ENCODE measurements at places on chromosomes 1 and 21.

- DNase-seq: no peak
Observed at GRCh38 chr1:89125240-89125912, 538 bp downstream of the GBP2 start.

DNA sequence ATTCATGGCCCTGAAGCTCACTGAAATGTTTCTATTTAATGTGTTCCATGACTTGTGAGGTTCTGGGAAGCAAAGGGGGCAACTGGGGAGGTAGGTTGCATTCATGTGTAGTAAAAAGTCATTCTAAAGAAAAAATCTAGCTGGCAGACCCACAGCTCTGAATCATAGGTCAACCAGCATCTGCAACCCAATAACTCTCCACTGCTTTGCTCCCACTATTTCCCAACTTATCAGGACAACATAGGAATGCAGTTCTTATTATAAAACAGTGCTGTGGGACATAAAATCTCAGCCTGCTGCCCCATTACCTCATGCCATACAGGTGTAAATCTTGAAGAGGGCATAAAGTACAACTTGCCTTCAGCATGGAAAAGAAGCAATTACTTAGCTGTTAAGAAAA, 576.1 kb upstream of the PTBP2 start:
- no peak for DNase-seq

DNA sequence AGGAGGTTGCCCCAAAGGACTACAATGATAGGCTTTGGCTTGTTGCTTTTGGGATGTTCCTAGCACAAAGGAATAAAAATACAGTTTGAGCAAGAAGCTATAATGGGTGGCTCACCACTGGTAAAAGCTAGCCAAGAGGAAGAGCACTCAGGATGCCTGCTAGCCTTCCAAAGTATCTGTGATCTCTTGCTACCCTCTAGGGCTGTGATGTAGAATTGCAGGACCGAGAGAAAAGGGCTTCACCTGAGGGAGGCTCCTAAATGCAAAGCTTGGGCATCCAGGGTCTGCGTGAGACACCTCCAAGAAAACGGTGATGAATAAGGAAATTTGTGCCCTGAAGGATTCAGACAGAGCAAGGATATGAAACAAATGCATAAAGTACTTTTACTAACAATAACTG, 17.7 kb downstream of the IVL start:
- DNase-seq: peak; percentile 4

DNA sequence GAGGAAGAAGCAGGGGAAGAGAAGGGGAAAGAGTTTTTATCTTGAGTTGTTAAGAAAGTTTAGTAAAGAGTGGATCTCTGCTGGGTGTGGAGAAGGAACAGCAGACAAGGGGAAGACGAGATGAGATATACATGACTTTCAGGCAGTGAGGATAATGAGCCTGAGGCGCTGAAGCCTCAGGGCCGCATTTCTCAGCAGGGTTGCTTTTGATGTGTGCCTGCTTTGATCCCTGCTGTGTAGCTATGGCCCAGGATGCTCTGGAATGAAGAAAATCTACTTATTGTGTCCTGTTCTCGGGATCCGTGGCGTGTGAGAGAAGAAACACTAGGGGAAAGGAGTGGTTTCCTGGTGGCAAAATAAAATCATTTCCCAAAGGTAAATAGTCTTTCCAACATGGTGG, 15.1 kb upstream of the RPE65 start:
- DNase-seq: no peak

- DNase-seq: peak; percentile 28
Observed at GRCh38 chr1:193019442-193020026, 39.6 kb downstream of the UCHL5 start.

- no peak for DNase-seq
Observed at GRCh38 chr1:94245747-94246438, 8.5 kb upstream of the ARHGAP29 start.

DNA sequence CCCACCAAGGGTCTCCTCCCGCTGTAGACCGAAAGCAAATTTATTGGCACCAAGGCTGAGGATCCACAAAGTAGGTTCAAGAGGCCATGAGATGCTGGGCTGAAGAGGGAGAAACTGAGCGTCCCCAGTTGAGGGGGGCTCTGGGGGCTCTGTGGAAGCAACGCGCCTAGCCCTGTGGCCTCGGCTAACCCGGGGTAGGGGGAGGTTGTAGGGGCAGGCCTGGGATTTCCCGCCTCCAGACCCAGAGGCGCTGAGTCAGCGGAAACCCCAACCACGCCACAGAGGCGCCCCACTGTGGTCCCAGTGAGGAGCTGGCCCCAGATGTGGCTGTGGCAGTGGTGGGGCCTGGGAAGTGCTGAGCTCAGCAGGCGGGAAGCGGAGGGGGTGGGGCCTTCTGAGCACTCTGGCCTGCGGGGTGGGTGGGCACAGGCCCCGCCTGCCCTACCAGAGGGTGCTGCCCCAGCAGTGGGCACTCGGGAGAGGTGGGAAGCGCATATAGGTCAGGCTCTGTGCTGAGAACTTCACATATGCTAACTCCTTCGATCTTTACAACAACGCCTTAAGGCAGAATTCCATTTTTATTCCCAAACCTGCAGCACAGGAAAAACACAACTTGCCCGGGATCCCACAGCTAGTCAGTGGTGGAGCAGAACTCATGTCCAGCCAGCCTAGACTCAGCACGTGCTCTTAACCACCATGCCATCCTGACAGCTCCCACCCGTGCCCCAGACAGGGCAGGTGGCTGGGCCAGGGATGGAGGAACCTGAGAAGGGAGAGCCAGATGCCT, 1.5 kb upstream of the COL16A1 start:
- DNase-seq: no peak

DNA sequence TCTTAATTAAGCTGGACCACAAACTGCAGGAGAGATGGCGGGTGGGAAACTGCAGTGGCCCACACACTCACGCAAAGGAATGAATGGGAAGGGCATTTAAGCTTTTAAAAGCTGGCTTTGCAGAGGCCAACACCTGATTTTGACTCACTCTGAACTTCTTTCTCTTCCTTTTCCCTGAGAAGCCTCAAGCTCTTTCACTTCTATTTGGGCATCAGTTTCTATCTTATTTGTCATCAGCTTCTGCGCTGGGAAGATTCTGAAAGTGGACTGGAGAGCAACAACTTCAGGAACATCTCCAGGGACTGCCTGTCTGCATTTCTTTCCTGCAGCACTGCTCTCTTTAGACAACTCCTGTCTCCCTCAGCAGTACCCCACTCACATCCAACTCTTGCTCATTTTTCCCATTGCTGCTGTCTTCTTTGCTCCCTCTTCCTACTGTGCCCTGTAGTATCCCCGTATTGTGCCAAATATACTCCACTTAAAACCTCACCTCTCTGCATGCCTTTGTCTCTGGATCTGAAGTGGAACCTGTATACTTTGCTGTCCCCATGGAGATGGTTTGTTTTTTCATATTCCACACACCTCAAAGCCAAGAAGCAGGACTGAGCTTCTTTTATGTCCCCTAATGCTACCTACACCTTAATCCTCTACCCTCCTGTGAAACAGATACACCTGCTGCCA, 143.3 kb upstream of the JUN start:
- DNase-seq: no peak

DNA sequence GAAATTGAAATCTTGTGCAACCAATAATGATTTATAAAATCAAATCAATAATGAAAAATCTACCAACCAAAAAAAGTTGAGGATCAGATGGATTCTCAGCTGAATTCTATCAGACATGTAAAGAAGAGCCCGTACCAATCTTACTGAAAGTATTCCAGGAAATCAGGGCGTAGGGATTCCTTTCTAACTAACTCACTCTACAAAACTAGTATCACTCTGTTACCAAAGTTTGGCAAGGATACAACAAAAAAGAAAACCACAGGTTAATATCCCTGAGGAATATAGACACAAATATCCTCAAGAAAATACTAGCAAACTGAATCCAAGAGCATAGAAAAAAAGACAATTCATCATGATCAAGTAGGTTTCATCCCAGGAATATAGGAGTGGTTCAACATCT, 52.8 kb upstream of the ADGRL4 start:
- no peak for DNase-seq

DNA sequence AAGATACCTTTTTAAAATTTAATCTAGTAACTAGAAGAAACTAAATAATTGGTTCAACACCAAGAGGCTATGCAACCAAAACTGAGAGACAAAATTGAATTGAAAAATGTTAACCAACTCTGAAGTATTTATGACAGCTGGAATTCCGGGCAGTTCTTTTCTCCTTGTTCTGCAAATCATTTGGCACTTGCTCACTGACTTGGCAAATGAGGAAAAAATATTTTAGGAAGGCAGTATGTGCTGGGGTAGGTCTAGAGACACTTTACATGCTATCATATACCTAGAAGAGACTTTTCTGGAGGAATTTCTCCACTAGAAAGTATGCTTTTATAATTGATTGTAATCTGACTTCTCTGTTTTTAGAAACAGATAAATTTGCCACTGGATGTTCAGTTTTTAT, 22.1 kb upstream of the SH3D21 start:
- no peak for DNase-seq

GRCh38 chr1:200479816-200480215, 70.0 kb upstream of the ZNF281 start:
- DNase-seq: no peak

GRCh38 chr21:36082237-36082664, 12.4 kb downstream of the CBR1 start:
- DNase-seq: no peak

- DNase-seq: peak; percentile 85
Observed at GRCh38 chr1:183180218-183180617, 5.8 kb upstream of the LAMC2 start.

DNA sequence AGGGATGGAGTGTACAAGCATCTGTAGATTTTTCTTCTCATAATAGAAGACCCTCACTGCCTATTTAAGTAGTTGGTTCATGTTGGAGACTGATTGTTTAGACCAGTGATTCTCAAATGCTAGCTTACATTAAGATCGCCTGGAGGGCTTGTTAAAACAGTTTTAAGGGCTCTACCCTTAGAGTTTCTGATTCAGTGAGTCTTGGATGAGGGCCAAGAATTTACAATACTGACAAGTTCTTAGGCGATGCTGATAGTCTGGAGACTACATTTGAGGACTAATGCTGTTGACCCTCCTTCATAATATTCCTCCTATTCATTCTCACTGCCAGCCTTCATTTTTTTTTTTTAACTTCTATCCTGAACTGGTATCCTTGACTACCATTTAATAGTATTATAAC, 15.2 kb upstream of the AGO3 start:
- DNase-seq: no peak

DNA sequence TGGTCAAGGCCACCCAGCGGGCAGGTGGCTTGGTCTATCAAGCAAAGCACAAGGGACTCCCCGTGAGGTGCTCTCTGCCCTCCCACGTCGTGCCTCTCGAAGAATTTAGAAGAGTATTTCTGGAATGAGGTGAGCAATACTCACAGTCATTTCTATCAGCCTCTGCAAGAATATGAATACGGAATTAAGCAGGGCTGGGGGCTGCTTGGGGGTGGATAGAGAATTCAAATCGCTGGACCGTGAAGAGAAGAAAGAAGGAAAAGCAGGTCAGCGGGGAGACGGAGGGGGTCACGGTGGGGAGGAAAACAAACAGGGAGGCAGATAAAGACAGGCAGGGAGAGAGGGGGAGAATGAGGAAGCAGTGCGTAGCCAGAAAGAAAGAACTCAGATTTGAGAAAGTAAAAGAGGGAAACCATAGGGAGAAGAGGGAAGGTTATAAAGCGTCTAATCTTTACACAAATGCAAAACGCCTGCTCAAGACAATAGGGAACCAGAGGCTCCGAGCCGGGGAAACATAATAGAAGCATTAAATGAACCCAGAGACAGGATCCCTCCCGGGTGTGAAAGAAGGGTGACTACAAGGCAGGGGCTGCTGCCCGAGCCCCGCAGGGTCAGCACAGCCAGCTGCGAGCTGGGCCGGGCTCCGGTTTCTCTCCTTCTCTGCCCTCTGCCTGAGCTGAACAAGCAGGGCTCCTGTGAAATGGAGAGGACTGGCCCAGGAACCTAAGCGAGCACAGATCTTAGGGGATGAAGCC, 2.1 kb upstream of the EDN2 start:
- no peak for DNase-seq

DNA sequence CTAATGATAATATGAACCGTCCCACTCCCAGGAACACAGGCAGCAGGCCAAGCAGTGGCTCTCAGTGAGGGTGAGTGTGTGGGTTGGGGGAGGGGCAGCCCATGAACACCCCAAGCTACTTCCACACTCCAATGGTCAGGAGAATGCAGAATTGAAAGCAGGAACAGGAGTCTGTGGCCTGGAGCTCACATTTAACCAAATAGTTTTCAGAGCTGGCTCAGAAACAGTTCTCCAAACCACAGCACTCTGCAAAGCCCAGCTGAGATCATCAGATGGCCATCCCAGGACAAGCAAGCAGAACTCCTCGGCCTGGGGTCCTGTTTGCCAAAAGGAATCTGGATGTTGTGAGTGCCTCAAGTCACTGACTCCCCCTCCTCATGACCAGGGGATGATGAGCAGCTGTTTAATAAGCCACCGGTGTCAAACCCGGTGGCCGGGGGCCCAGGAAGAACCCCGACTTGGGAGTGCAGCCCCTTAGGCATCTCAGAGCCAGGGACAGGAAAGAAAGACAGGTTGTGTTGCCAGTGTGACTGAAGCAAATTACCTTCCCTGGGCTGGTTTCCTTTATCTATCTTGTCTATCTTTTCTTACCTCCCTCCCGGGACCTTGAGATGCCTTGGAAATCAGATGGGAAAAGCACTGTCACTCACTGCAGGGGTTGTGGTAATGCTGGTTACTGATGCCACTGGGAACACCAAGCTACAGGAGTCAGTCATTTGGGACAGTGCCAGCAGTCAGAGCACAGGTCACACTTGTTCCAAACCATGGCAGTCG, 20.4 kb downstream of the DEGS1 start:
- peak; percentile 44 for DNase-seq

- no peak for DNase-seq
Observed at GRCh38 chr1:201444792-201445191, 23.3 kb upstream of the TNNI1 start.

DNA sequence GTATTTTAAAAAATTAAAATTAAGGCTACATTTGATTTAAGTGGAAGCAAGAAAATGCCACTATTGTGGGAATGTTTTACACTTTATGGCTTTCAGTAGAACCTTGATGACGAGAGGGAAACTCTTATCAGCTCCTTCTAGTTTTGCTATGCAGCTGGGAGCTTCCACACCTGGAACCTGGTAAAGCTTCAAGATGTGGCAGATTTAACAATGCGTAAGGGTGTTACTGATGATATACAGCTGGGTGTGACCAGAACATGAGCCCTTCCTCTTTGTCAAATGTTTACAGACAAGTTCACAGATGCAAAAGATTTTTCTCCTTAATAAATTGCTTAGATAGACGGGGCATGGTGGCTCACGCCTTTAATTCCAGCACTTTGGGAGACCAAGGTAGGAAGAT, 20.3 kb downstream of the TTC13 start:
- DNase-seq: no peak

- DNase-seq: no peak
Observed at GRCh38 chr1:161987872-161988271, 35.8 kb downstream of the OLFML2B start.

- no peak for DNase-seq
Observed at GRCh38 chr1:209787551-209787950, 3.2 kb upstream of the C1orf74 start.

DNA sequence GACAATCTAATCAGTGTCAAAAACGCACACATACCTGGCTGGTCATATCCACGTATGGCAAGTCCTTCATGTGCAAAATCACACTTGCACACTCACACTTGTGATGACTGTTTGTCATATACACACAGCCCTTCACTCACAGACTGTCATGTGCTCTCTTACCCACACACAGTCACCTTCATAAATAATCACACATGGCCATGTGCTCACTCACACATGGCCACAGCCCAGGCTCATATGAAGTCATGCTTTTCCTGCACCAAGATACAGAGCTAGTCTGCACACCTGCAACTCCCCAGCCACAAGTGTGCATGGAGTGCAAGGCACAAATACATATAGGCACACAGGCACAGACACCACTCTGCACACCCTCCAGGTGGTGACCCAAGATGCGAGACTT, 45.4 kb upstream of the FOXO6 start:
- no peak for DNase-seq

All from skeletal muscle cell (primary cell).